ENCODE measurements at places on chromosomes 1 and 21.

GRCh38 chr1:96698342-96698983 lies 23.1 kb upstream of the PTBP2 start:
- DNase-seq: no peak

DNA sequence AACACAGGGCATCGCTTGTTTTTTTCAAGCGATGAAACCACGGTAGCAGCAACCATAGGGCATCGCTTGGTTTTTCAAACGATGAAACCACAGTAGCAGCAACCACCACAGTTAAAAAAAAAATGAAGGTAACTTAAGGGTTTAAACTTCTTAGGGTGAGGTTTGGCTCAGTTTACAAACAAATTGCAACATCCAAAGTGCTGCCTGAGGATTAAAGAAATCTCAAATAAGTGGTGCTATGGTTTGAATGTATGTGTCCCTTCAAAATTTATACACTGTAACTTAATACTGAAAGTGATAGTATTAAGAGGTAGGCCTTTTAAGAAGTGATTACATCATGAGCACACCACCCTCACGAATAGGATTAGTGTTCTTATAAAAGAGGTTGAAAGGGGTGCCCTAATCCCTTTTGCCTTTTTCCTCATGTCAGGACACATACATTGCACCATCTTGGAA lies 6.4 kb upstream of the GBP5 start:
- no peak for DNase-seq

DNA sequence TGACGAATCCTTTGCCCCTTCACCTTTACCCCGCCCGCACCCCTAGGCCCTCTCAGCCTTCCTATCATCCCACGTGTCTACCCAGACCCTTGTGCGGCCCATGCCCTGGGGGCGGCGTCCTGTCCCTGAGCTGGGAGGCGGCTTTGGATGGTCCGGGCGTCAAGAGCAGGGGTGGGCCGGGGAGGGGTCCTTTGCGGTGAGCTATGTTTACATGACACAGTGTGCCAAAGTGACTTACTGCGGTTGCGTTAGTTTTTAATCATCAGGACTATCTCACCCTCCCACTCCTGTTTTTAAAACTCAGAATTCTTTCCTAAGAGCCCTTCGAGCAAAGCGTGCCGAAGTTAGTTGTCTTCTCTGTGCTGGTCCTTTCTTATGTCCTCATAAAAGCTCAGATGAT lies 144.6 kb downstream of the PGBD5 start:
- no peak for DNase-seq

DNA sequence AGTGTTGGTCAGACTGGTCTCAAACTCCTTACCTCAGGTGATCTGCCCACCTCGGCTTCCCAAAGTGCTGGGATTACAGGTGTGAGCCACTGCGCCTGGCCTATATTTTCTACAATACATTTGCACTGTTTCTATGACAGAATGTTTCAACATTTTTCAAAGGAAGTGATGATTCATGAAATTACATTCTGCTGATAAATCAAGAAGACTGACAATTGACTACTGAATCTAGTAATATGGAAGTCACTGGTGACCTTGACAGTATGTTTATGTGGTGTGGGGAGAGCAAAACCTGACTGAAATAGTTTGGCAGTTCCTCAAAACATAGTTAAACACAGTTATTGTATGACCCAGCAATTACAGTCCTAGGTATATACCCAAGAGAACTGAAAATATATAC lies 18.1 kb downstream of the LRIF1 start:
- no peak for DNase-seq

- DNase-seq: no peak
Measured at GRCh38 chr1:162485236-162485635, 12.4 kb upstream of the UHMK1 start.

DNA sequence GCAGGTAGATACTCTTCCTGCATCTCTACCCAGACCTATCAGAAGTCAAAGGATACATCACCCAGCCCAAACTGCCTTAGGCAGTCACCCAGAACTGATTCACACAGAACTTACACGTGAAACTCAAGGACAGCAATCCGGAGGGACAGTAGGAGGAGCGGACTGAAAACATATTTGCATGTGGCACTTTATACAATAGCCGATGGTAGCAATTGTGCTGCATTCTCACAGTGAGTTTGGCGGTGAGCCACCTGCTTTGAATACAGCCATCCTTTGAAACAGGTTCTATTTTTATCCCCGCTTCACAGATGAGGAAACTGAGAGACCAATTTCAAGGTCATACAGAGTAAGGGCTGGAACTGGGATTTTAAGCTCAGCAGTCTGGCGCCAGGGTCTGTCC lies 69.5 kb downstream of the EDEM3 start:
- DNase-seq: no peak

DNA sequence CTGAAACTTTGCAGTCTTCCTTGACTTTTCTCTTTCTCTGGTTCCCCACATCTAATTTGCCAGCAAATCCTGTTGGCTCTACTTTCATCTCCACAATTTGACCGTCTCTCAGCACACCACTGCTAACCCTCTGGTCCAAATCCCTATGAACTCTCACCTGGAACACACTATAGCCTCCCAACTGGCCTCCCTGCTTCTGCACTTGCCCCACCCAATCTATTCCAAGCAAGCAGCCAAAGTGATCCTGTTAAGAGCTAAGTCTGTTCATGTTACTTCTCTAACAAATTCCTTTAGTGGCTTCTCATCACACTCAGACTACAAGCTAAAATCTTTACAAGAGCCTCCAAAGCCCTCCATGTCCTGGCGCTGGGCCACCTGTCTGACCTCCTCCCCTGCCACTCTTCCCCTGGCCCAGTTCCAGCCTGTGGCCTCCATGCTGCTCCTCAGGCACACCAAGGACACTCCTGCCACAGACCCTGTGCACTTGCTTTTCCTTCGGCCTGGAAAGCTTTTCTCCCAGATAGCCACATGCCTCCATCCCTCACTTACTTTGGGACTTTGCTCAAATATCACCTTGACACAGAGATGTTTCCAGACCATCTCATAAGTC lies 104.1 kb downstream of the DTL start:
- no peak for DNase-seq

- no peak for DNase-seq
Measured at GRCh38 chr1:82371844-82372498, 571.2 kb downstream of the ADGRL2 start.

- no peak for DNase-seq
Measured at GRCh38 chr1:96072021-96072420, 649.6 kb upstream of the PTBP2 start.

GRCh38 chr1:151043163-151043562 lies 4.4 kb upstream of the C1orf56 start:
- DNase-seq: no peak
